NCI-H1436 (cell line): ENCODE measurements at places on chromosomes 2 and 18.

DNA sequence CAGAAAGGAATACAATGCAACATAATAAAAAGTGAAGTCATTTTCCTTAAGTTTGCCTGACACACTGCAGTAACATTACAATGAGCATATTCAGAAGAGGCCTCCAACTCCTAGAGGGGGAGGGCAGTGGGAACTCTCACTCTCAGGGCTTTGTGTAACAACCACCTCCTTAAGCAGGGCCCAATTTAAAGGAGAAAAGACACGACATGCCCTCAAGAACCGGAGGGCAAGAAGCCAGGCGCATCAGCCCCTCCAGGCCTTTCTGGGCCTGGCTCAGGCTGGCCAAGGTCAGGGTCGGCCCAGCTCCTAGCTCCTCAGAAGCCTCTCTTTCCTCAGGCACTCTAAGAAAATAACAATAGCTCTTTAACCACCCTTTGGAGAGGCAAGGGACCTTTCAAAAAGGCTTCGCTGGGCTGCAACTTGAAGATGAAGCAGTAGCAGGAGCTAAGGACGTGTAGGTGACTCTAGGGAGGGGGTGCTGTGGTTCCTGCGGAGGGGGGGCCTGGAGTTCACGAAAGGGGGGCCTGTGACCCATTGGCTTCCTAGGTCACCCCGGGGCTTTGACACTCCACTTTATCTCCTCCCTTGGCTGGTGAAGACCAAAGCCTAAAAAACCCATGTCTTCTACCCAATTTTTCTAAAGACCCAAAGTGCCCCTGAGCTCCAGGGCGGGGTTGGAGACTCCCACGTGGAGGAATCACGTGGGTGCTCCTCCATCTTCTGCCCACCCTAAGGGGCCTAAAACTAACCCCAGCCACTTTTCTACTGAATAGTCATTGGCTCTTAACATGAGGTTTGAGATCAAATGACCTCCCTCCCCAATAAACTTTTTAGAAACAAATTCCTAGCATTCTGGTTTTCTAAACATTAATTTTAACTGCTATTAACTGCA is 13.3 kb downstream of the SERTAD2 start:
- DNase-seq = no peak

- DNase-seq = no peak
Observed at GRCh38 chr2:182445391-182445965, 18.6 kb upstream of the PDE1A start.

- DNase-seq = no peak
Observed at GRCh38 chr18:69948919-69949537, 1.4 kb upstream of the CD226 start.

DNA sequence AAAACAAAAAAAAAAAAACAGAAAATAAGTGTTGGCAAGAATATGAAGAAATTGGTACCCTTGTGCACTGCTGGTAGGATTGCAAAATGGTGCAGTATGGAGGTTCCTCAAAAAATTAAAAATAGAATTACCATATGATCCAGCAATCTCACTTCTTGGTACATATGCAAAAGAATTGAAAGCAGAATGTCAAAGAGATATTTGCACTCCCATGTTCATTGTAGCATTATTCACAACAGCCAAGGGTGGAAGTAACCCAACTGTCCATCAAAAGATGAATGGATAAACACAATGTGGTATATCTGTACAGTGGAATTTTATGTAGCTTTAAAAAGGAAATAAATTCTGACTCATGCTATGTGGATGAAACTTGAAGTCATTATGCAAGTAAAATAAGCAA is 72.8 kb upstream of the POU3F3 start:
- DNase-seq = no peak
